AG09309 (cell line): ENCODE measurements at places on chromosomes 4 and X.

GRCh38 chrX:25206778-25207177, 191.0 kb upstream of the ARX start:
- no peak for DNase-seq

- no peak for DNase-seq
Measured at GRCh38 chrX:67781132-67781531, 237.3 kb downstream of the AR start.

- no peak for DNase-seq
Measured at GRCh38 chrX:135000516-135000915, 9.7 kb downstream of the SMIM10 start.

- no peak for DNase-seq
Measured at GRCh38 chr4:148060264-148061140, 328.6 kb downstream of the ARHGAP10 start.

DNA sequence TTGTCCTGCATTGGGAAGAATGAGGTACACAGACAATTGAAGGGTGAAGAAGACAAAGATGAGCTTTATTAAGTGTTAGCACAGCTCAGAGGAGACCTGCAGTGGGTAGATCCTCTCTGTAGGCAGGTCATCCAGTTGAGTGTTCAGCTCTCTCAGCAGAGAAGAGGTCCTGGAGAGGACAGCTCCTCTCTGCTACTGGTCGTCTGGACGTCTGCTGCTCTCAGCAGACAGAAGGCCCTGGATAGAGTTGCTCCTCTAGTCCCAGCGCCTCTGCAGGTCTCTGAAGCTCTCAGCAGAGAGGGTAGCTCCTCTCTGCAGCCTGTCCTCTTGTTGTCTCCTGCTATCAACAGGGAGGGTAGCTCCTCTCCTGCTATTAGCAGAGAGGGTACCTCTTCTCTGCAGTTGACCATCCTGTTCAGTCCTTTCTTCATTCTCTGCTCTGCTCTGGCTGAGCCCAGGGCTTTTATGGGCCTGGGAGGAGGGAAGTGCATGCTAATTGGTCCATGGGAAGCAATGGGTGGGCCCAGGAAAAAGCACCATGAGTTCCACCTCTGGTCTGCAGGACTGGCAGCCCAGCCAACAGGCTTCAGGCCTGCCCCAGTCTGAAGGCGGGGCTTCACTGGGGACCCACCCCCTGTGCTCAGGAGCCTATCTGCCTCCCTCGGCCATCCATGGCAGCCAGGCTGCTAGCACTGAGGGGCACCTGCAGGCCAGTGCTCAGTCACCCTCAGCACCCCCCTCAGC, 54.1 kb upstream of the IBSP start:
- DNase-seq, result no peak

GRCh38 chr4:182510836-182511235, 267.6 kb downstream of the TENM3 start:
- no peak for DNase-seq

GRCh38 chrX:154368630-154369448, 5.6 kb downstream of the FLNA start:
- peak; percentile 81 for DNase-seq

GRCh38 chr4:25111648-25112196, 48.5 kb downstream of the SEPSECS start:
- no peak for DNase-seq
